ENCODE measurements at places on chromosomes 12 and 14.

- DNase-seq: no peak
These were observed 72.4 kb downstream of the TMTC1 start for GRCh38 chr12:29711381-29711780.

DNA sequence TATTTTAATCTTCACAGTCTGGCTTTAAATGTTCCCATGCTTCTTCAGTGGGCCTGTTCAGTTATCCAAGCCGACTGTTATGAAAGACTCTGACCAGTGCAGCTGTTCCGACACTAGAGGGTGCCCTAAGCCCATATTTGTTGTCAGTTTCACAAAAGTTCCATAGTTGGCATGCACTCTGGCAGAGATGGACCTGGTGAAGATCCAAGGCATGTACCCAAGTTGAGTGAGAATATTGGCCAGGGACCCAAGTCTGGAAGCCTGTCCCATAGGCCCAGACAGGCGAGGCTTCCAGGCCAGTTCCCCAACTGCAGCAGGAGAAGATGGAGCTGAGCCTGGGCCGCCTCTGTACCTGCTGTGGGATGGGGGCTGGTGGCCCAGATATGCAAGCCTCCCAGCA is 27.4 kb upstream of the GUCY2C start:
- DNase-seq: peak; percentile 73

DNA sequence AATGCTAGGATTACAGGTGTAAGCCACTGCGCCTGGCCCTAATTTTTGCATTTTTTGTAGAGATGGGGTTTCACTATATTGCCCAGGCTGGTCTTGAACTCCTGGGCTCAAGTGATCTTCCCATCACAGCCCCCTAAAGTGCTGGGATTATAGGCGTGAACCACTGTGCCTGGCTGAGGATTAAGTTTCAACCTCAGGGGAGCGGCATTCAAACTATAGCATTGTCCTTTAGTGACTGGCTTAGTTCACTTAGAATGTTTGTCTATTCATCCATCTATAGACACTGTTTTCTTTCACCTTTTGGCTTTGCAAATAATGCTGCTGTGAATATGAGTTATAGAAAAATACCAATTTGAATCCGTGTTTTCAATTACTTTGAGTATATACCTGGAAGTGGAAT is 25.2 kb downstream of the PTPN11 start:
- no peak for DNase-seq

GRCh38 chr14:59254146-59254910 is 65.9 kb downstream of the DAAM1 start:
- no peak for DNase-seq

GRCh38 chr14:104315625-104316024 is 177.2 kb downstream of the KIF26A start:
- DNase-seq: no peak
